ENCODE measurements at places on chromosomes 2 and 18. TPM values are rescaled to one million over a fixed set of nuclear protein-coding genes. Genes with fewer than 3 reads are reported as not detected.

- no peak for DNase-seq
These were observed 115.0 kb upstream of the EPB41L5 start for GRCh38 chr2:119897736-119898395.

GRCh38 chr2:12277241-12278034, 439.3 kb upstream of the TRIB2 start:
- DNase-seq: no peak

- DNase-seq: no peak
These were observed 35.8 kb downstream of the TCF7L1 start for GRCh38 chr2:85168942-85169341.

GRCh38 chr2:65443509-65444186, 11.2 kb upstream of the SPRED2 start:
- no peak for DNase-seq

DNA sequence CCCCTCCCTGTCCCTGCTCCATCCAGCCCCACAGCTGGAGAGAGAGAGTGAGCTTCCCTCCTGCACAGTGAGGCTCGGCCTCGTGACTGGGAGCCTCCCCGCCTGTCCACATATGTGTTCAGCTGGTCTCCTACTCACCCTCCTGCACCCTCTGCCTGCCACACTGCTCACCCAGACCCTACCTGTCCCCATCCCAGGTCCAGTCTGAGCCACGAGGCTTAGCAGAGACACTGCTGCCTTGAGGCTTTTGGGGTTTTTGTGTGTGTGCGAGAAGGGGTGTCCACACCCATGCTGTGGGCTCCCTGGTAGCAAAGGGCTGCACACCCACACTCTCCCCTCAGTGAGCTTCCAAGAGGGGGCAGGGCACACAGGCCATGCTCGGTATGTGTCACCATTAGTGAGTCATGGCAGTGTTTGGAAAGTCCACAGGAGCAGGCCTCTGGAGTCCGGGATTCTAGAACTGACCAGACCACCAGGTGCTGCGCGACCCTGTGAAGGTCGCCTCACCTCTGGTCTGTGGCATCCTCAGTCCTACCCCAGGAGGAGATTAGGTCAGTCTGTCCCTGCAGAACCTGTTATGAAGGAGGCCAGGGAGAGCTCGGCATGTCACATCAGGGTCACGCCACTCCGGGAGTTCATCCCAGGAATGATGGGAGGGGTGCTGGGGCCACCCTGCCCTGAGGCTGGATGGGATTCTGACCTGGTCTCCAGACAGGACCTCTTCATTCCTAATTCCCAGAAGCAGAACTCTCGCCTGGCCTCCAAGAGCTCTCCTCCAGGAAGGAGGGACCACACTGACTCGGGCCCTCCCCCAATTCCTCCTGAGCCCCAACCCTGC, 39.9 kb upstream of the SMAD7 start:
- no peak for DNase-seq

DNA sequence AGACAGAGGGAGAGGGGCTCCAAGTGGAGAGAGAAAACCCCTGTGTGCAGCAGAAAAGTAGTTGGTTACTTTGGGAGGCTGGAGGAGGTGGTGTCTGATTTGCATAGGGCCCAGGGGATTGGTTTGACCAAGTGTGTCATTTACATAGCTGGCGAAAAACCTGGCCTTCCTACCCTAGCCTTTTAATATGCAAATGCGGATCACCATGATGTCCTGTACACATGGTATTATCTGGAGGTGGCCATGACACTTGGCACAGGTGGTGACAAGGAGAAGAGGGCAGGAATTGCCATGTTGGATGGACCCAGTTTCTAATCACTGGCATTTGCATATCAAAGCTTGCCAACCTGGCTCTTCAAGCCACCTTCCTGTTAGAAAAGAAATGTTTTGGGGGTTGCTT, 120.8 kb upstream of the CHAC2 start:
- no peak for DNase-seq

DNA sequence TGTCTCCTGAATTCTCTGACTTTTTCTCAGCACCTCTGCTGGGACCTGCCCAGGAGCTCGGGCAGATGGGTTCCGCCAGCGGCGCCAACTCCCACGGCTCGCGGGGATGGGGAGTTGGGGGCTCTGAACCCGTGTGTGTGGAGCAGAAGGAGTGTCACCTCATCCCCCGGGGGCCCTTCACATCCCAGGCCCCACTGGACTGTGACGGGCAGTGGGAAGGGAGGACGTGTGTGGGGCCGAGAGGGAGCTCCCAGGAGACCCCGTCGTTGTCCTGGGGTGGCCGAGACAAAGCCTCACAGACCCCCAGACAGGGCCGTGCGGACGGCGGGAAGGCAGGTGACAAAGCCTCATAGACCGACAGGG, 130.0 kb upstream of the CTDP1 start:
- no peak for DNase-seq

DNA sequence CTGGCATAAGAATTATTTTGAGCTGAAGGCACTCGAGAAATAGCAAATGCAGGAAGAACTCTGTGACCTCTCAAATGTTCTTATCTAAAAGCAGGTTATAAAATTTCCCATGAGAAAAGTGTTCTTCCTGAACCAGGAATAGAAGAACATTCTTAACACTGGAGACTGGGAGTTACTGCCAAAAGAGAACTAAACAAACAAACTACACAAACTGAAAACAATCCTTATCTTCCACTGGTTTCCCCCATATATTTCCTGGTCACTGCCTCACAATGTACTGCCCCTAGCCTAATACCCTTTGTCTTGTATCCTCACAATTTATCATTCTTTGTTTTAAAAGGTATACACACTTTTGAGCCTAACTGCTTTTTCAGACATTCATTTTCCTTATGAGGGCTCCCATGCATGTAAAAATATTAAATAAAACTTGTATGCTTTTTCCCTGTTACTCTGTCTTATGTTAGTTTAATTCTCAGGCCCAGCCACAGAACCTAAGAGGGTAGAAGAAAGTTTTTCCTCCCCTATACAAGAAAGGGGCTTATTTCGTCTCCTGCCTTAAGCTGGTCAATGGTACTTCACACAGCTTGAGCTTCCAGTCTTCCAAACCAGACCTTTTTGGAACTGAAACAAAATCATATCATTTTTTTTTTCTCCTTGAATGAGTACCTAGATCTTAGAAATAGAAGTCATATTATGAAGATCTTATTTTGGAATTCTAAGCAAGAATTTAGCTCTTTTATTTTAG, 110.6 kb downstream of the MSTN start:
- DNase-seq: peak; percentile 85

- no peak for DNase-seq
These were observed 181.3 kb upstream of the SRD5A2 start for GRCh38 chr2:31762085-31762484.

DNA sequence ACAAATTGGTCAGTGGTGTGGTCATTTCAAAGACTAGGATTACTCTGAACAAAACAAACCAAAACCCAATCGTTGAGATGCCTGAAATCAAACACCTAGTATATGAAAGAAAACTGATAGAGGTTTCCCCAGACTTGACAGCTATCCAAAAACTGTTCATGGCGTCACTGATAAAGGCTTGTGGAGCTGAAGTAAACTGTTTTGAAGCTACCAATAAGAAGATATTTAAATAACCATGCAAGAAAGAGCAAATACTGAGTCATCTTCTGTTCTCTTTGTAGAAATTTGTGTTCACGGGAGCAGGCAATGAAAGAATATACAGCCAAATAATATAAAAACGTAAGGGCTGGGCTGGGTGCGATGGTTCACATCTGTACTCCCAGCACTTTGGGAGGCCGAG, 7.5 kb upstream of the COLEC11 start:
- no peak for DNase-seq

- DNase-seq: no peak
These were observed 183.3 kb upstream of the TRIB2 start for GRCh38 chr2:12533337-12534005.

DNA sequence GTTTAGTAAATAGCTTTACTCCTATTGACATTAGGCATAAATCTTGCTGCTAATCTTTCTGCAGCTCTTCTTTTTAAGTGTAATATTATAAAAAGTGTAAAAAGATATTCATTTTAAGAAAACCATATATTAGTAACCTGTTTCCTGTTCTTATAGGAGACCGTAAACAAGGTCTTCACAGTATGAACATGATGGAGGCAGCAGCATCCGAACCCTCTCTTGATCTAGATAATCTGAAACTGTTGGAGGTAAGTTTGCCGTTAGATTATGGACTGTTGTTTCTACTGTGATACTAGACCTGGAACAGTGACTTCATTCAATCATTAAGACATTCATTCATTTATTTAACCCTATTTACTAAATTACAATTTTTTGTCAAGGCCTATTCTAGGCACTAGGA, 120.0 kb upstream of the FAM117B start:
- DNase-seq: no peak

- no peak for DNase-seq
These were observed 3.2 kb downstream of the CD207 start for GRCh38 chr2:70832386-70832785.

- no peak for DNase-seq
These were observed 83.7 kb upstream of the RND3 start for GRCh38 chr2:150571121-150571520.

DNA sequence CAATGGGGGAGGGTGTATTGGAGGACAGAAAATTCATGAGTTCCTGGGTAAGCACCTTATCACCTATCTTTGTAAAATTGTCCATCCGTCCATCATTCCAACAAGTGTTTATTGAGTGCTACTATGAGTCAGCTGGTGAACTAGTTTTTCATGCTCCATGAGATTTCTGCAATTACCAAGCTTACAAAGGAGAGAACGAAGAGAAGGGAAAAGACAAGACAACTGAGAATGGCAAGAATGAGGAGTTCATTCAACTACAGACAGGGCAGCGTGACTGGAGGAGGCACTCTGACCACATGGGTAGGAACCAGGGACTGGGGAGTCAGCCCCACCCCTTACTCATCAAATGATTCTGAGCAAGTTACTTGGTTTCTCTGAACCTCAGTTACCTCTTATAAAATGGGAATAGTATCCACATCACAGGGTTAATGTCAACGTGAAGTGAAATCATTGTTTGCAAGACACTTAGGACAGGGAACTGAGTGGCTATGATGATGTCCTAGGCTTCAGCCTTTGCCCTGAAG, 18.6 kb upstream of the TXNDC2 start:
- DNase-seq: no peak

DNA sequence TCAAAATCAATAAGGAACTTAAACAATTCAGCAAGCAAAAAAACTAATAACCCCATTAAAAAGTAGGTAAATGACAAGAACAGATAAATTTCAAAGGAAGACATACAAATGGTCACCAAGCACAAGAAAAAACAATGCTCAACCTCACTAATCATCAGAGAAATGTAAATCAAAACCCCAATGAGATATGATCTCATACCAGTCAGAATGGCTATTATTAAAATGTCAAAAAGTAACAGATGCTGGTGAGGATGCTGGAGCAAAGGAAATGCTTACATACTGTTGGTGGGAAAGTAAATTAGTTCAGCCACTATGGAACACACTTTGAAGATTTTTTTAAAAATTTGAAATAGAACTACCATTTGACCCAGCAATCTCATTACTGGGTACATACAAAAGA, 538.0 kb downstream of the TMX3 start:
- DNase-seq: no peak

Gene CSRNP3
- not detected for total RNA-seq

Gene KCNIP3
- 0.35 TPM for total RNA-seq

Gene THAP4
- total RNA-seq: 56.6 TPM

Gene STRN
- total RNA-seq: 34.3 TPM

Gene TWIST2
- 5.4 TPM for total RNA-seq

Gene ABCG8
- not detected for total RNA-seq

Gene MEX3C
- total RNA-seq: 40.8 TPM

Gene RAX
- total RNA-seq: not detected

Gene SERPINB4
- not detected for total RNA-seq

Gene EFEMP1
- total RNA-seq: 3,607 TPM

Measured in pulmonary artery endothelial cell (primary cell).